ENCODE measurements at places on chromosomes 3 and 15.

- DNase-seq: no peak
These were observed 50.1 kb downstream of the NR1I2 start for GRCh38 chr3:119831941-119832371.

DNA sequence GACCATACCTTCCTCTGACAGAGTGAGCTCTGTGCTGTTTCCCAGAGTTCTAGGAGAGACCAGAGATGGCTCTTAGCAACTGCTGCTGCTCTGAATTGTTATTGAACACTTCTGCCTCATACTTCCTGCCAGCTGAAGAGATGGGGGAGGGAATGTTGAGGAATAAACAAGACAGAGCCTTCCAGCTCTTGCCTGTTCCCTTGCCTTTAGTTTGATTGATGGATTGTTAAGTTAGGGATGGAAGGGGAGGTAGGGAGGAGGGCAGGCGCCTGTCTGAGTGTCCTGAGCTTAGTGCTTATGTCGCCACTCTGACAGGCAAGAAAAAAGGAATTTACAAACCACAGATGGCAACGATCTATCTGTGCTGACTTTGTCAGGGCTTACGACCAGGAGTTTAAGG lies 42.8 kb downstream of the ZNF609 start:
- DNase-seq: no peak

DNA sequence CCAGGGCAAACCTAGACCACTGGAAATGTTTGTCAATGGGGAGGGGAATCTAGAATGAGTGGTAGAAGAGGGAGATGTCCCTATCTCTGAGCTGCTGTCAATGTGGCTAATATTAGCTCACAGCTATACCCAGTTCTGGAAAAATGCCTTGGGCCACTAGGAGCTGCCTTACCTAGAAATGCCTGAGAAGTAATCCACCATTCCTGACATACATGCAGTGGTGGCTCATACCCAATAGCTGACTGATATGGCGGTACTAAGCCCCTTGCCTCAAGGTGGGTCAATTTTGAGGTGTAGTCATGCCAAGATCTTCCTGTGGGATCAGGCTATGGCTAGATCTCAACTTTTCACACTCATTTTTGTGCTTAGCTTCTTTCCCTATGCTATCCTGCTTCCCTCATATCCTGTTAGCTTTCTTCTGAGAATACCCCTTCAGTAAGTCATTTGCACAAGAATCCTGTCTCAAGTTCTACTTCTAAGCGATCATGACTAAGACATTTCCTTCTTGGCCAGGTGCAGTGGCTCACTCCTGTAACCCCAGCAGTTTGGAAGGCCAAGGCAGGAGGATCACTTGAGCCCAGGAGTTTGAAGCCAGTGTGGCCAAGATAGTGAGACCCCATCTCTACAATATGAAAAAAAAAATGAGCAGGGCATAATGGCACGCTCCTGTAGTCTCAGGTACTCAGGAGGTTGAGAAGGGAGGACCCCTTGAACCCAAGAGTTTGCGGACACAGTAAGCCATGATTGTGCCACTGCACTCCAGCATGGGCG lies 49.1 kb upstream of the RFX7 start:
- DNase-seq: no peak

DNA sequence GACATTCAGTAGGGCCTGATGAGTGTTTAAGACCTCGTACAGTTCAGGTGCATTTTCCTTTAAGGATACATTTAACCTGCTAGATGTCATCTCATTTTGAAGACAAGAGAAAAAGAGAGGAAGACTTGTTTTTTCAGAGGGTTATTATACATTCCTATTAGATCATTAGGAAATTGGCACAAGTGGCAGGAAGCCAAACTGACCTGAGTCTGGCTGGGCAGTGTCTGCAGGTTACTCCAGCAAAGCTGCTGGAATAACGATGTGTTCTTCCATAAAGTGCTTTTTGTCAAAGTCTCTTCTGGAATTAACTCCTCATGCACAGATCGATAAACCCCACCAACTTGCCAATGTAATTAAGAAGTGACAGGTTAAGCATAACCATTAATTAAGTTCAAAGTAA lies 396.4 kb upstream of the TPRG1 start:
- DNase-seq: no peak

- peak; percentile 73 for DNase-seq
These were observed 1.4 kb upstream of the PARP14 start for GRCh38 chr3:122679085-122679881.

DNA sequence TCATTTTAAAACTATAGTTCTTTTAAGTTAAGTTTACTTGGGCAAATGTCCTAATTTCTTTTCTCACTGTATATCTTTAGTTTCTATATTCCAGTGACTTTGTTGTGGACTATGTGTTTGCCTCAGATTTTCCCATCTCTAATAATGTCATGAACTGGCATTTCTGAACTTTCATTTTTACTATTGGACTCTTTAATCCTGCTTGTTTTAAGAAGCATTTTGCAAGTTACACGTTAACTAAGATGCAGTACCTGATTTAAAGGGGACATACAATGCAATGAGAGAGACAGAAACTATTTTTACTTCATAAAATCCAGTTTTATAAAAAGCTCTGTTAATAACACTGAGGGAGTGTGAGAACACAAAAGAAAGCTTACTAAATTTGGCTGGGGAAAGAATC lies 58.6 kb upstream of the PHLDB2 start:
- no peak for DNase-seq

GRCh38 chr3:88703501-88704059 lies 403.8 kb upstream of the EPHA3 start:
- DNase-seq: no peak

- DNase-seq: no peak
These were observed 1.5 kb downstream of the ZIC4 start for GRCh38 chr3:147404800-147405230.

GRCh38 chr3:46660543-46661523 lies 32.6 kb downstream of the ALS2CL start:
- DNase-seq: no peak

- DNase-seq: no peak
These were observed 63.5 kb downstream of the BFSP2 start for GRCh38 chr3:133463347-133463860.

DNA sequence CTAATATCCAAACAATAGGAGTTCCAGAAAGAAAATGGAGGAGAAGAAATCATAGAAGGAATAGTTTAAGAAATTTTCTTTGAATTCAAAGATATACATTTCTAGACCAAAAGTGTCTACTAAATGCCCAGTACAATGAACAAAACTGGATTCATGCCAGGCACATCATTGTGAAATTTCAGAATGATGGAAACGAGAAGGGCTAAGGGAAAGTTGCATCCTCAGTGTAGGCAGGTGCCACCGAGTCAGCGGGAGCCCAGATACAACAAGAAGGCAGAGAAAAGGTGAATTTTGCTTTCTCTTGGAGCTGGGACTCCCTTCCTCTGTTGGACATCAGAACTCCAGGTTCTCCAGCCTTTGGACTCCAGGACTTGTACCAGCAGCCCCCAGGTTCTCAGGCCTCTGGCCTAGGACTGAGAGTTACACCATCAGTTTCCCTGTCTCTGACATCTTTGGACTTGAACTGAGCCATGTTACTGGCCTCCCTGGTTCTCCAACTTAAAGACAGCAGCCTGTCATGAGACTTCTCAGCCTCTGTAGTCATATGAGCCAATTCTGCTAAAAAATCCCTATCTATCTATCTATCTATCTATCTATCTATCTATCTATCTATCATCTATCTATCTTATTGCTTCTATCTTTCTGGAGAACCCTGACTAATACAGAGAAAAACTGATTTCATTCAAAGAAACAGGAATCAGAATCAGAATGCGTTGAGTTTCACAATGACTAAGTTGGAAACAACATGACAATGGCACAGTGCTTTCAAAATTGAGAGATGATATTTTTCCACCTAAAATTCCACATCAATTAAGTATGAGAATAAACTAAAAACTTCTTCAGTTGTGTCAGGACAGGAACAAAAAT lies 207.7 kb downstream of the FAM43A start:
- no peak for DNase-seq

GRCh38 chr3:61250784-61251173 lies 473 bp downstream of the FHIT start:
- DNase-seq: no peak

- DNase-seq: no peak
These were observed 10.0 kb downstream of the HEXA start for GRCh38 chr15:72365844-72366243.

GRCh38 chr3:46673151-46674030 lies 20.1 kb downstream of the ALS2CL start:
- no peak for DNase-seq

DNA sequence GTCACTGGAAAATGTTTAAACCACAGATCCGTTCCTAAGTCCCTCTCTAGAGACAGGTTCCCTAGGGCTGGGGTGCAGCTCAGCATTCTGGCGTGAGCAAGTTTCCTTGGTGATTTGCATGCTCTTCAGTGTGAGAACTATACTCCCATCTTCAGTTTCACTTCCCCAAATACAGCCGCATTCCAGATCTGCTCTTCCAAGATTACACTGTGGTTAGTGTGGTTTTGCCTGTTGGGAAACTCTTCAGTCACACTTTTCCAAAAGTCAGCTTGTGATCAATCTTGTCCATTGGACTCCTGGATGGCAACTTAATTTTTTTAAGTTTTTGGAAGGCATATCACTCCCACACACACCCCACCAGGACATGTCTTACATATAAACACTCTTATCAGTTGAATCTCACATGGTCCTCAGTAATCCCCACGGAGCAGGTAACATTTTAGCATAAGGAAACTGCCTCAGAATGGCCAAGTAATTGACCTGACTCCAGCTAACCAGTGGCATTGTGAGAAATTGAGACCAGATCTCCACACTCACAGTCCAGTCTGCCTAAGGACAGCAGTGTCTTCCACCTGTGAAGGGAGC lies 33.5 kb upstream of the PTPN23 start:
- no peak for DNase-seq

- DNase-seq: no peak
These were observed 11.6 kb upstream of the DPH6 start for GRCh38 chr15:35557544-35557943.

- no peak for DNase-seq
These were observed 136.9 kb upstream of the SLC2A2 start for GRCh38 chr3:171163101-171164066.

DNA sequence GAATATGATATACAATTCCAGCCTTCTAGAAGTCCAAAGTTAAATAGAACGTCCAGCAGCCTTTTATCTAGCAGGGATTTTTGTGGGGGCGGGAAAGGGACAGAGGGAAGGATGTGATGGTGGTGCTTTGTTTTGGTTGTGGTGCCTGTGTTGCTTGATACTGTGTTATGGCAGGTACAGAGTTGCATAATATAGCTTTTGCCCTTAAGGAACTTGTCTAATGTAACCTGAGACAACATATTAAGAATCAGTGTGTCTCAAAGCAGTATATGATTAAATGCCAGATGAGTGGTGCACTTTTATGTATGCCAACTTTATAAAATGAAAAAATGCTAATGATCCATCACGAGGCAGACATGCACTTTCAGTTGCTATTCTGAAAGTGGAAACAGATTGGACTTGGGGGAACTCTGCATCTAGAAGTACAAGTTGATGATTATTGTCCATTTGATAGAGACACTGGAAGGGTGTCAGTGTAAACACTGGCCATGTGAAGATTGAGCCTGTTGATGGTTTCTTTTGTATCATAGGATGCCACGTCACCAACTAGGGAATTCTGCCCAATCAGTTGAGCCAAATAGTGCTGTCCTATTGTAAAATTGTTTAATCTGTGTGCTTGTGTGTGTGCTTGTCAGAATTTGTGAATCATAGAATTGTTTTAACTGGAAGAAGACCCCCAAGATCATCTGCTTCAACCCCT lies 23.0 kb downstream of the NEO1 start:
- no peak for DNase-seq

DNA sequence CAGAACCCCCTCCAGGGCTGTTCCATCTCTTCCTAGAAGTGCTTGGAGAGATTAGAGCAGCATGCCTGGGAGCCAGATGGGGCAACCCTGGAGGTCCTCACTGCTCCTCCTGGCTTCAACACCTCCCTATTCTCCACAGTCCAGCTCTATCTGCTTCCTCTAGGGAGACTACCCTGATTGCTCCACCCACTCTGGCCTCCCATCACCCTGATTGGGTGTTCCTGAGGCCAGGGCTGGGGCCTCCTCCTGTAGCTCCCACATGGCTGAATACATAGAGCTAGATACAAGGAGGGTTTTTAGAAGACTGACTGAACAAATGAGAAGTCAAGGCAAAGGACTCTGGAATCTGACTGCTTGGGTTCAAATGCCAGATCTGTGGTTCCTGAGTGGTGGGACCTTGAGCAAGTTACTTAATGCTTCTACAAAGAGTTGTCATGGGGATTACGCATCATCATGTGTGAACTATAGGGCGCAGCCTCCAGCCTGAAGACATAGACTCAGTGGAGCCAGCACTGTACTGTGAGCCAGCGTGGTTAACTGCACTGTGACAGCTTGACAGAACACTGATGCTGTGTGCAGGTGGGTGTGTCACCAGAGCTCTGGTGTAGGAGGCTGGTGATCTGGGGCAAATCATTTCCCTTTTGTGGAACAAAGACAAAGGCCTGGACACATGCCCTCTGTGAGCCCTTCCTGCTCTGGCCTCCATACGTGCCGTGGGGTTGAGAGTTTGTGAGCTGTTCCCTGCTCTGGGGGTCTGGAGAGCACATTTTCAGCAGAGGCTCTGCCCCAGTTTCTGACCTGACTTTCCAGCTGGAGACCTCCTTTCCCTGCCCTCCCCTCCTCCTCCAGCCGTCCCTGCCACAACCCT lies 74.8 kb downstream of the SCN5A start:
- DNase-seq: no peak

DNA sequence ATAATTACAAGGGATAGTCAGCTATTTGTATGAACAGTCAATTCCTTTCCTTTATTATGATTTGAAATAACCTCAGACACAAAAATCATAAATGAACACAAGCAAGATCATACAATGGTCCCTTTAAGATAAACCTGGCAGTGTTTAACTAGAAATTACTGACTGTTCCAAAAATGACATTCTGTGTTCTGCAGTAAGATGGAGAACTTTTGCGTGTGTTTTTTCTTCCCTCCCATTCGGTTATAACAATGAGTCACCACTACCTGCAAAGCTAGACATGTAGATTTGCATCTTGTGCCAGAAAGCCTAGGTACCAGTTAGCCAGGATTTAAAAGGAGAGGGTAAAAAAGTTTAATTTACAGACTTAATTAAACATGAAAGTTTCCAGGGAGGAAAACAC lies 248.2 kb upstream of the ADAMTS9 start:
- DNase-seq: no peak

- DNase-seq: no peak
These were observed 91.3 kb downstream of the LARS2 start for GRCh38 chr3:45479621-45480035.

GRCh38 chr3:64234571-64234970 lies 9.3 kb upstream of the PRICKLE2 start:
- DNase-seq: no peak

DNA sequence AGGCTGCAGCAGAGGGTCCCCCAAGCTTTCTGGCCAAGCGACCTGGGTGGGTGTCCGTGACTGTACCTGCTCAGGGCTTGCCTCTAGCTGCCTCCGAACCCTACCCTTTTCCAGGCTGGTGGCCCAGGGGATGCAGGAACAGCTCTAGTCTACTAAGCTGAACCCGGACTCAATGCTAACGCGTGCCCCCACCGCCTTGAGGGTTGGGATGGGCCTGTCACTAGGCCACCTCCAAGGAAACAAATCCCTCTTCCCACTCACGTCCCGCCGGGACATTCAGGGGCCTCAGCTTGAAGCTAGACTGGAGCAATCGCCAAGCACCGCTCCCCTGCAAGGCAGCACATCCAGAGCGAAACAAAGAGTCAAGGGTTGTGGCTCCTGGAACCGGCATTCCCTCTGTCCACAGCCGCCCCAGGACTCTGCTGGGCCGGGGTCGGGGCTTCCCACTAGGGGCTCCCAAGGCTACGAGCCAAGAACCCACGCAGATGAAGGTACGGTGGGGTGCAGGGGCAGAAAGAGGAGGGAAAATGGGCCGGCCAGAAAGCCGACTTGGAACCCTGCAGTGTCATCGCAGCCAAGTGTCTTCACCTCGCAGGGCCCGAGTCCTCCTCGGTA lies 2.9 kb downstream of the FBXL22 start:
- DNase-seq: no peak

Measured in stimulated activated CD8-positive, alpha-beta memory T cell treated with anti-CD3 and anti-CD28 coated beads, Interleukin-7, amount 100 ng/mL, for 4 hours (primary cell).